ENCODE measurements at places on chromosomes 3 and 15.

GRCh38 chr3:4411833-4412232 lies 55.2 kb downstream of the SUMF1 start:
- DNase-seq = no peak

DNA sequence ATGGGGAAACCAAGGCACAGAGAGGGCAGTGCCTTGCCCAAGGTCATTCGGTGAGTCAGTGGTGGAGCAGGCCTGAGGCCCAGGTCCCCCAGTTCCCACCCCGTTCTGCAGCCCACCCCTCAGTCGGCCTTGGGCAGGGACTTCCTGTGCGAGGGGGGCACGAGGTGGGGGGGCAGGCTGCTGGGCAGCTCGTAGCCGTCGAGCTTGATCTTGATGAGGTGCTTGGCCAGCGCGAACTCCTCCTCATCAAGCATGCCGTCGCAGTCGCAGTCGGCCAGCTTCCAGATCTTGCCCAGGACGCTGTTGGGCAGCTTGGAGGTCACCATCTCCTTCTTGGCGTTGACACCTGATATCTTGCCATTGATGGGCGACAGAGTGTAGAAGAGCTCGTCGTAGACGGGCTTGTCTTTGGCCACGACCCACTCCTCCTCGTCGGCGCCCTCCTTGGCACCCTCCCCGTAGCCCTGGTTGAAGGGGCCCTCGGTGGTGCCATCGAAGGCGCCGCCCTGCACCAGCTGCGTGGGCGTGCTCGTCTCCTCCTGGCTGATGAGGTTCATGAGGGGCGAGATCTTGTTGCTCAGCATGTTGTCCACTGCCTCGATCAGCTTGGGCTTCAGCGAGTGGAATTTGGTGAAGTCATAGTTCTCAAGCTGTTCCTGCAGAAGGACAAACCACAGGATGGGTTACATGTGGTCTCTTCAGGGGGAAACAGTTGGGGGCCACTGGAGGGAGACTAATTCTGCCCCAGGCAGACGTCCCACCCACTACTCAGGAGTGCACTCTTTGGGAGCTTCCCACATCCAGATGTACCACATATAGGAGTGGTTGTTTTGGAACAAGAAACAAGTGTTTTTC lies 6.9 kb upstream of the SPTBN5 start:
- DNase-seq = no peak

GRCh38 chr3:28595372-28595771 lies 246.7 kb upstream of the AZI2 start:
- no peak for DNase-seq

DNA sequence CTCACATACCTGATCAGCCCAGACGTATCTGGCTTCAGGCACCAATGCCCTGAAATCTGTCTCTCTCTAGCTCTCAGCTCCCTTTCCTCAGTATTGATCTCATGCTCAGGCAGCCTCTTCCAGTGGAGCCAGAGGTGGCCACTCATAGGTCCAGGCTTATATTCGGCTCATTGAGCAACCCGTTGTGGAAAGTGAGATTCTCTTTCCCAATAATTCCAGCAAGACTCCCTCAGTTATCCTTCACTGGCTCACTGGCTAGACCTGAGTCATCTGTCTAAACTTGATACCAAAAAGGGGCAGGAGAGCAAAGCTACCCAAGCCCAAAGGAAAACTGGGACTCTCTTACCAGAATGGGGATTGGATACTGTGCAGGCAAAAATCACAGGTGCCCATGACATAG lies 33.4 kb upstream of the FRMD4B start:
- DNase-seq = no peak

DNA sequence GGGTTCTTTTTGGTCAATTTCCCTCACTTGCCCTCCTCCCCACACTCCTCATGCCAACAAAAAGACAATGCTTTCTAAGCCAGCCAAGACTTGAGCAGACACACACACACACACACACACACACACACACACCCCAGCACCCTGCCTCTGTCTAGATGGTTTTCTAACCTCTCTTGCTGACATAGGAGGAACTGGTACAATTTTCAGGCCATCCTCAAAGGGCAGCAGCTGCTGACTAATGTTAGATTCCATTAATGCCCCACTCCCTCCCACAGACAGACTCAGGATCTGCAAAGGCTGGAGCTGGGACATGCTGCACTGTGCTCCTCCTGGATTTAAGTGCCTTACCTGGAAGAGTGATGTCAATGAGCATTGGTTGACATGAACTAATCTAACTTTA lies 438.4 kb downstream of the OCA2 start:
- DNase-seq = no peak

GRCh38 chr3:46334741-46335478 lies 19.0 kb upstream of the CCR2 start:
- no peak for DNase-seq

GRCh38 chr15:63640146-63640545 lies 43.0 kb downstream of the FBXL22 start:
- DNase-seq = no peak

GRCh38 chr3:172951511-172951910 lies 189.5 kb downstream of the SPATA16 start:
- no peak for DNase-seq

- no peak for DNase-seq
Observed at GRCh38 chr3:13795816-13796215, 84.1 kb downstream of the WNT7A start.

- DNase-seq = peak; percentile 16
Observed at GRCh38 chr15:94327356-94327936, 96.1 kb downstream of the MCTP2 start.

DNA sequence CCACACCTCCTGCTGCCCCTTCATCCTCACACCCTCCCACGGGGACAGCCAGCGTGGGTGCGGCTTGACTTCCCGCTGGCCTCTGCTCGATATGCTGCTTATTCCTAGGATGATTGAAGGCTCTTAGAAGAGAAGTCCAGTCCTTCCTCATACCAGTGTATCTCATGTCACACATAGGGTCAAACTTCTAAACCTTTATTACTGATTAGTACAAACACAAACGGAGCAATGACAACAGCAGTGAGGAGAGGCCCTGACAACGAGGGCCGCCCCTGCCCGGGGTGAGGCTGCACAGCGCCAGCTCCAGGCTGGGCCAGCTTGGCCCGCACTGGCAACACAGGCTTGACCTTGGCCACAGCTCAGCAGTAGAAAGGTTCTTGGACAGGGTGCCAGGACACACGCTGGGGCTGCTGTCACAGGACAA lies 3.7 kb downstream of the CIB1 start:
- no peak for DNase-seq

DNA sequence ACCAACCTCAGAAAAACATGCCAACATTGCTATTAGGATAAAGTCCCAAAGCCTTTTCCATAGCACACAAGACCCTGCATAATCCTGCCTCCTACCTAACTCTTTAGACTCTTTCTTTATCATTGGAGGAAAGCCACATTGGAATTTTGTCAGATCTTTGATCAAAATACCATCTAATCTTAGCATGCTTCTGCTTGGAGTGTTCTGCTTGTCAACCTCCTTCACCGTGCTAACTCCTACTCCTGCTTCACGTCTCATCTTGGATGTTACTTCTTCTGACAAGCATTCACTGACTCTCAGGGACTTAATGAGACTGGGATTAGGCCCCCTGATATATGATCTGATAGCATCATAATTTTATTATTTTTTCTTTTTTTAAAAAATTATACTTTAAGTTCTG lies 7.4 kb upstream of the GLCE start:
- no peak for DNase-seq

GRCh38 chr15:80777137-80777536 lies 2.0 kb upstream of the CEMIP start:
- no peak for DNase-seq

DNA sequence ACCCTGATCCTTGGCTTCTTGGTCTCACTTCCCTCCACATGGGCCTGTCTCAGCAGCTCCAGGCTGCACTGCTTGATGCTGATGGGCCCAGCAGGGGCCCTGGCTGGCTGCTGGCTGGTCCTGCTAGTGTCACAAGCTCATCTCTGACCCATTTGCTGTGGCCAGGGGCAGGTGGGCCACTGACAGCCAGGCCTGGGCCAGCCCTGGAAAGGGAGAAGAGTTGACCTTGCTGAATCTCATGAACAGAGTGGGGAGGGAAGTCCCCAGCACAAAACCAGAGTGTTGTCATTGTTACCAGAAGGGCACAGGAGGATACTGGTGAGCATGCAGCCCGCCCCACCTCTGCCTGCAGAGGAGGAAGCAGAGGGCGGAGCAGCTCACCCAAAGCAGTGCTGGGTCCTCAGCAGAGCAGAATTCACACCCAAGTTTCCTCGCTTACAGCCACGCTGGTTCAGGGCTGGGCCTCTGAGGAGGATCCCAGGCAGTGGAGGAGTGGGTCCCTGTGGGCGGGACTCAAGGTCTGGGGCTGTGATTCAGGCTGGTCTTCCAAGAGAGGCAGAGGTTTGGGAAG lies 7.6 kb upstream of the KLF15 start:
- no peak for DNase-seq

- no peak for DNase-seq
Observed at GRCh38 chr3:14007006-14007405, 117.7 kb downstream of the CHCHD4 start.

- DNase-seq = no peak
Observed at GRCh38 chr15:82532991-82533481, 7.2 kb downstream of the RPS17 start.
